ENCODE measurements at places on chromosomes 7 and 10.

GRCh38 chr10:59047180-59047579 lies 129.3 kb upstream of the PHYHIPL start:
- DNase-seq: no peak

DNA sequence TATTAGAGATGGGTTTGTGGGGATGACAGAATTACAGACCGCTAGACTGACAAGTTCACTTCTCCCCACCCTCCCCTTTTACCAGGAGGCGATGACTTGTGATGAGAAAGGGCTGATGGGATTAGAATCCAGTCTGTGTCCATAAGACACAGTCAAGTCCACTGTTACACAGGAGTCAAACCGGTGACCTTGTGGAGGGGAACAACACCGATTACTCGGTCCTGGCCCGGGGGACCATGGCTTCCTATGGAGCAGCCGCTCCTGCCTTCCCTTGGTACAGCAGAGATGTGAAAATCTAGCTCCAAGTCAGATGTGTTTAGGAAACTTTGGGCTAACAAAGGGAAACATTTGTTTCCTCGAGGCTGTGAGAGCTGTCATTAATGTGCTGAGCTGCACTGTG lies 105.5 kb downstream of the ACTR3B start:
- no peak for DNase-seq

DNA sequence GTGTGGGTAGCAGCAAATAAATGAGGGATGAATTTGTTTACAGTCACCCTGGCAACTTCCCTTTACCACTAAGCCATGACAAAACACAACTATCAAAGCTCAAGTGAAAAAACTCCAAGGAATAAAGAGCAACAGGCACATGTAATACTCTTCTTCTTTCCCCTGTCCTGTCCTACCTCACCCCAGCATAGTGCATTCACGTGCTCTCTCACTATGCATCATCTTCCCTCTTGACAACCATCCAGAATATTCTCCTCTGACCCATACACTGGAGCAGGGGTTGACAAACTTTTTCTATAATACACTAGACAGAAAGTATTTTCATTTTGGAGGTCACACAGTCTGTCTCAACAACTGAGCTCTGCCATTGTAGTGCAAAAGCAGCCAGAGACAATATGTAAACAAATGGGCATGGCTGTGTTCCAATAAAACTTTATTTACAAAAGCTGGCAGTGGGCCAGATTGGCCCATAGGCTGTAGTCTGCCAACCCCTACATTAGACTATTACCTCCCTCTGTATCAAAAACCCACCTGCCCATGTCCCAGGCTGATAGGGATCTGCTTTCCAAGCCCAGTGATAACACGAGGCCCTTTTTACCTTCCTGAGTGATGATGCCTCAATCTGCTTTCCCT lies 354.5 kb downstream of the FGFR2 start:
- DNase-seq: no peak

DNA sequence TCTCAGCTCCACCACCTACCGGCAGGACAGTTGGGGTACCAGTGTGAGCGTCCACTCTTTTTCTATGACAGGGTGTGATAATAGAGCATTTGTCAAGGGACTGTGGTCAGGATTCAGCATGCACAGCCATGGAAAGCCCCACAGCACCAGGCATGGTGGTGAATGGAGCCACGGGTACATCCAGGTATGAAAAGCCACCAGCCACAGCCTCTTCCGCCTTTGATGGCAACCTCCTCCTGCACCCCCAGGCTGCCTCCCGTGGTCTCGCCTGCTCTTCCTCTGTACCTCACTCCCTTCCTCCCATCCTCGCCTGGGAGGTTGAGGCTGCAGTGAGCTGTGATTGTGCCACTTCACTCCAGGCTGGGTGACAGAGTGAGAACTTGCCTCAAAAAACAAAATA lies 90.2 kb upstream of the CHST15 start:
- no peak for DNase-seq

DNA sequence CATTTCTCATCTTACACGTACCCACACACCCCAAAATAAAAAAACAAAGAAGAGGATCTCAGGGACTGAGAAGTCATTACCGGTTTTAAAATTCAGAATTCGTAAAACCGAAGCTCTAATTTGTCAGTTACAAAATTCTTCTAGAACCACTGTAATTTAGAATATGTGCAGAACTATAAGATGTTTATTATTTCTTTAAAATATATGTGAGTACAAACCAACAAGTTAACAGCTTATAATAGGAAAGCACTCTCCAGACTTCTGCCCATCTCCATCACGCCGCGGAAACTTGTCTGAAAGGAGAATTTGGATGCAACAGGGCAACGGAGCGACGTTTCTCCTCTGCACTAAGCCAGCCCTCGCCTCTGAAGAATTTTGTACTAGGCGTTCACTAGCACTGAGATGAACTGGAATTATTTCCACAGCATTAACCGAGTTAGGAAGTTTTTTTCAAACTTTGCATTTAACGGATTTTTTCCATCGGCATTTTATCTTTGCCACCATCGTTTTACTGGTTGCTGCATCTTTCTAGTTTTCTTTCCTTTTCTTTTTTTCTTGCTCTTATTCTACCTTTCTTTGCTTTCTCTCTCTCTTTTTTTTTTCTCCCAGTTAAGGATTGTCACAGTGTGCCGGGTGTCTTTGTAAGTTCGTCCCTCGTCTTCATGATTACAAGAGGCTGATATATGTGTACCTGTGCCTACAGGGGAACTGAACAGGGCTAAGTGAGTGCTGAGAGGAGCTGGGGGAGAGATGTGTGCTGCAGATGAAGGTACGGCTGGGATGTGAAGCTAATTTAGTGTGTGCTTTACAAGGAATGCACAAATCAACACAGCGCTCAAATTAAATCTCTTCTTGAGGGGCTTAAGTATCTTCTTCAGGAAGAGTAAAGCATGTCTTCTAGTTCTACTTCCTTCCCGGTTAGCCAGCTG lies 295.9 kb upstream of the NFE2L3 start:
- DNase-seq: no peak

DNA sequence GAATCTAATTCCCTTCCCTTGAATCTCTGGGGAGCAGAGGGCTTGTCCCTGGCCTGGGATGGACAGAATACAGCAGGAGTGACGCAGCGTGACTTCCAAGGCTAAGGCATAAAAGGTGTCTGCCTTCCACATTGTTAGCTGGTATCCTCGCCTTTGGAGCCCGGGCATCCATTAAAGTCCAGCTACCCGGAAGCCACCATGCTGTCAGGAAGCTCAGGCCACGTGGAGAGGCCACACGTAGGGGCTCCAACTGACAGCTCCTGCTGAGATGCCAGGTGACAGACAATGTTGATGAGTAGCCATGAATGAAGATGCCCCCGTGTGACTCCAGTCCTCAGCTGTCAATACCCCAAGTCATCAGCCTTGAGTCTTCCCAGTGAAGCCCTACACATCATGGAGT lies 99.9 kb downstream of the OAT start:
- no peak for DNase-seq

- no peak for DNase-seq
These were observed 1071.1 kb downstream of the XPNPEP1 start for GRCh38 chr10:108852211-108852610.

- DNase-seq: no peak
These were observed 121.1 kb upstream of the PDE1C start for GRCh38 chr7:32191305-32191704.

GRCh38 chr7:84317536-84317935 lies 122.9 kb upstream of the SEMA3A start:
- DNase-seq: no peak

DNA sequence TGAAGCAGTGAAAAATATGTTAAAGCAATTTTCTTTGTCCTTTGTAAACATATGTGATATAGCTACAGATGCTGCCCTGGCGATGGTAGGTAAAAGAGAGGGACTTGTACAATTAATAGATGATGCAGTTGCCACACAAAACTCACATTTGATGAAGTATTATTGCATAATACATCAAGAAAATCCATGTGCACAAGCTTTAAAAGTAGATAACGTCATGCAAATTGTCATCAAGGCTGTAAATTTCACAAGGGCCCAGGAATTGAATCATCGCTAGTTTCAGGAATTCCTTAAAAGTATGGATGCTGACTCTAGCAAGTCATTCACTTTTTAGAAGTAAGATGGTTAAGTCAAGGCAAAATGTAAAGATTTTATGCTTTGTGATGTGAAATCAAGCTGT lies 10.0 kb downstream of the CYP3A5 start:
- DNase-seq: no peak
